ENCODE measurements at places on chromosomes 7 and 10. TPM values are rescaled to one million over a fixed set of nuclear protein-coding genes. Genes with fewer than 3 reads are reported as not detected.
A peak's percentile ranks its signal among the peaks of the same experiment; 100 is the strongest.

- H3K27ac ChIP-seq: no peak overlapping the region
- no peaks in the 10 kb centered on the region for H3K27me3 ChIP-seq
- H3K36me3 ChIP-seq: peaks cover 48% of the 10 kb centered on the region
Observed at GRCh38 chr10:110016039-110016438, 8.3 kb downstream of the ADD3 start.

DNA sequence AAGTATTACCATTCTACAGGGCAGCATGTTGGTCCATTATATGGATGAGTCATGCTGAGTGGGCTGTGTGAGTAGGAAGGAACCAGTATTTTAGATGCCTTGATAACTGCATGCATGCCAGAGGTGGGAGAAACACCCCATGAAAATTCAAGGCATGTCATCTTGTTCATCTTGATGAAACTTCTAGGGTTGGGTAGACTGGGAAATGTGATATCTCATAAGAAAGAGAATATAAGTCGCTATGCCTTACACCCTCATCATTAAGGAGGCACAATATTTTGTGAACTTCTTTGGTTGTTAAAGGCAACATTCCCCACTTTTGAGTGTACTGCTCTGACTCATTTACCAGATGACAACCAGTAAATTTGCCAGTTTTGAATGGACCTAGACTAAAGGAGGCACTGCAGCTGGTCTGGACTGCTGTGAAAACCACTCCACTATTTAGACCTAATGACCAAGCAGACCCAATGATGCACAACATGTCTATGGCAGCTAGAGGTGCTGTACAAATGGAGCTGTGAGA, 48.0 kb downstream of the ZNF365 start:
- H3K4me3 ChIP-seq: no peak overlapping the region
- no peak for DNase-seq
- no peaks in the 10 kb centered on the region for H3K36me3 ChIP-seq
- H3K27ac ChIP-seq: no peak overlapping the region

GRCh38 chr10:80659289-80659688, 121.6 kb downstream of the SH2D4B start:
- H3K4me1 ChIP-seq: no peaks in the 10 kb centered on the region
- DNase-seq: no peak
- H3K27ac ChIP-seq: no peak overlapping the region
- no peaks in the 10 kb centered on the region for H3K36me3 ChIP-seq
- peaks cover 6% of the 10 kb centered on the region for H3K27me3 ChIP-seq

DNA sequence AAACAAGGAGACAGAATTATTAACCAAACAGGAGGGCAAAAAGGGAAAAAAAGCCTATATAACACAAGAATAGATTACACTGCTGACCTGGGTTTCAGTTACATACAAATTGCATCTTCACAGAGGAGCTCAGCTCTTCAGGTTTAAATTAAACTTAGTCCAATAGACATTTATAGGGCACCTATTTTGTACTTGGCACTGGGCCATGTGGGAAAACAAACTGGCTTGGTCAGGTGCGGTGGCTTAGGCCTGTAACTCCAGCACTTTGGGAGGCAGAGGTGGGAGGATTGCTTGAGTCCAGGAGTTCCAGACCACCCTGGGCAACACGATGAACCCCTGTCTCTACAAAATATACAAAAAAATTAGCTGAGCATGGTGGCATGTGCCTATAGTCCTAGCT, 62.3 kb upstream of the CCDC6 start:
- H3K27me3 ChIP-seq: no peaks in the 10 kb centered on the region
- H3K27ac ChIP-seq: no peak overlapping the region
- no peaks in the 10 kb centered on the region for H3K4me1 ChIP-seq
- DNase-seq: no peak
- no peaks in the 10 kb centered on the region for H3K36me3 ChIP-seq

DNA sequence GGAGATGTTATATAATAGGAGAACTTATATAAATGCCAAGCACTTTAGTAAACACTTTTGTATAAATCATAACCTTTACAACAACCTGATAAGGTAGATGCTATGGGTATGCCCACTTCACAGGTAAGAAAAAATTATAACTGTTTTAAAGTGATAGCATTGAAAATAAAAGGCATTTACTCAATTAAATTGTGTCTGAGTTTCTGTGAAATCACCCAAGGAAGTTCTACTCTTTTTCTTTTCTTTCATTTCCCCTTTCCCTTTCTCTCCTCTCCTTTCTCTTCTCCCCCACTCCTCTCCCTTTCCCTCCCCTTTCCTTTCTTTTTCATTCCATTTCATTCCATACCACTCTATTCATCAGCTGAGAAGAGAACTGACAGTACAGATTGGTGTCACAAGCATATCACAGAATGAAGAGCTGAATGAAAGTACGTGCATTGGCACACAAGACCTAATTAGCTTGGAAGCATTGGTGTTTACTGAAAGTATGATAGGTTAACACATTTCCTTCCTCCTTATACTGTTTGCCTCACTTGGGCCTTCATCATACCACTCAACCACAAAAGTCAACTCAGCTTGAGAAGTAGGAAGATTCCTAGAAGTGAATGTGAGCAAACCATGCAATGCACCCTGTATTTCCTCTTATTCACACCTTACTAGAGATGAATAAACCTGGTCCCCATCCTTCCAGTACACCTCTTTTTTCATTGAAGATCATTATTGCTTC, 117.9 kb upstream of the AGR3 start:
- peaks cover 24% of the 10 kb centered on the region for H3K36me3 ChIP-seq
- peak overlapping the region; percentile 85 for H3K27ac ChIP-seq
- H3K4me1 ChIP-seq: peaks cover 23% of the 10 kb centered on the region
- peaks cover 3% of the 10 kb centered on the region for H3K27me3 ChIP-seq
- peak; percentile 33 for DNase-seq
- peak overlapping the region; percentile 66 for H3K4me3 ChIP-seq

GRCh38 chr7:112266595-112267270, 60.2 kb downstream of the ZNF277 start:
- no peak overlapping the region for H3K27ac ChIP-seq
- H3K27me3 ChIP-seq: no peaks in the 10 kb centered on the region
- DNase-seq: no peak
- H3K36me3 ChIP-seq: no peaks in the 10 kb centered on the region
- H3K4me3 ChIP-seq: no peak overlapping the region

GRCh38 chr10:125925262-125925834, 29.0 kb downstream of the FANK1 start:
- peaks cover 5% of the 10 kb centered on the region for H3K27me3 ChIP-seq
- no peak for DNase-seq
- H3K36me3 ChIP-seq: no peaks in the 10 kb centered on the region
- H3K4me3 ChIP-seq: no peak overlapping the region
- no peak overlapping the region for H3K27ac ChIP-seq
- H3K4me1 ChIP-seq: no peaks in the 10 kb centered on the region

GRCh38 chr7:55786901-55787300, 75.7 kb downstream of the SEPTIN14 start:
- no peaks in the 10 kb centered on the region for H3K27me3 ChIP-seq
- H3K4me1 ChIP-seq: no peaks in the 10 kb centered on the region
- no peak overlapping the region for H3K4me3 ChIP-seq
- H3K36me3 ChIP-seq: no peaks in the 10 kb centered on the region
- H3K27ac ChIP-seq: no peak overlapping the region
- no peak for DNase-seq

GRCh38 chr10:119796039-119796438, 70.2 kb downstream of the INPP5F start:
- DNase-seq: no peak
- H3K27ac ChIP-seq: no peak overlapping the region
- H3K36me3 ChIP-seq: peaks cover 10% of the 10 kb centered on the region
- no peaks in the 10 kb centered on the region for H3K27me3 ChIP-seq
- H3K4me3 ChIP-seq: no peak overlapping the region
- peaks cover 2% of the 10 kb centered on the region for H3K4me1 ChIP-seq

GRCh38 chr10:85719408-85719807, 647.2 kb downstream of the GRID1 start:
- no peaks in the 10 kb centered on the region for H3K4me1 ChIP-seq
- H3K4me3 ChIP-seq: no peak overlapping the region
- no peaks in the 10 kb centered on the region for H3K36me3 ChIP-seq
- H3K27ac ChIP-seq: no peak overlapping the region
- DNase-seq: no peak

GRCh38 chr7:82410461-82410860, 33.1 kb downstream of the CACNA2D1 start:
- H3K27me3 ChIP-seq: no peaks in the 10 kb centered on the region
- no peak for DNase-seq
- no peaks in the 10 kb centered on the region for H3K4me1 ChIP-seq
- H3K36me3 ChIP-seq: no peaks in the 10 kb centered on the region
- no peak overlapping the region for H3K4me3 ChIP-seq

DNA sequence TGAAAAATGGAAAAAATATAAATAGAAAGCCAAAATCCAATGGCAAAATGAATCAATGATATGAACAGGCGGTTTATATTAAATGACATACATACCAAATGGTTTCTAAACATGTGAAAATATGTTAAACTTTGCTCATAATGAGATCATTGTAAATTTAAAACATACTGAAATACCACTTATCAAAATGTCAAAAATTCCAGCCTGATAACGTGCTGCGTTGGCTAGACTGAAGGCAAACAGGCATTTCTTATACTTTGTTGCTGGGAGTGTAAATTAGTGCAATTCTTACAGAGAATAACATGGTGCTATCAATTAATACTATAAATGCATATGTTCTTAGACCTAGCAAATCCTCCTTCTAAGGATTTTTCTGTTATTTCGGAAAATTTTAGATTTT, 225.8 kb upstream of the FAM3C start:
- no peak overlapping the region for H3K4me3 ChIP-seq
- H3K27ac ChIP-seq: no peak overlapping the region
- no peak for DNase-seq
- H3K27me3 ChIP-seq: no peaks in the 10 kb centered on the region

DNA sequence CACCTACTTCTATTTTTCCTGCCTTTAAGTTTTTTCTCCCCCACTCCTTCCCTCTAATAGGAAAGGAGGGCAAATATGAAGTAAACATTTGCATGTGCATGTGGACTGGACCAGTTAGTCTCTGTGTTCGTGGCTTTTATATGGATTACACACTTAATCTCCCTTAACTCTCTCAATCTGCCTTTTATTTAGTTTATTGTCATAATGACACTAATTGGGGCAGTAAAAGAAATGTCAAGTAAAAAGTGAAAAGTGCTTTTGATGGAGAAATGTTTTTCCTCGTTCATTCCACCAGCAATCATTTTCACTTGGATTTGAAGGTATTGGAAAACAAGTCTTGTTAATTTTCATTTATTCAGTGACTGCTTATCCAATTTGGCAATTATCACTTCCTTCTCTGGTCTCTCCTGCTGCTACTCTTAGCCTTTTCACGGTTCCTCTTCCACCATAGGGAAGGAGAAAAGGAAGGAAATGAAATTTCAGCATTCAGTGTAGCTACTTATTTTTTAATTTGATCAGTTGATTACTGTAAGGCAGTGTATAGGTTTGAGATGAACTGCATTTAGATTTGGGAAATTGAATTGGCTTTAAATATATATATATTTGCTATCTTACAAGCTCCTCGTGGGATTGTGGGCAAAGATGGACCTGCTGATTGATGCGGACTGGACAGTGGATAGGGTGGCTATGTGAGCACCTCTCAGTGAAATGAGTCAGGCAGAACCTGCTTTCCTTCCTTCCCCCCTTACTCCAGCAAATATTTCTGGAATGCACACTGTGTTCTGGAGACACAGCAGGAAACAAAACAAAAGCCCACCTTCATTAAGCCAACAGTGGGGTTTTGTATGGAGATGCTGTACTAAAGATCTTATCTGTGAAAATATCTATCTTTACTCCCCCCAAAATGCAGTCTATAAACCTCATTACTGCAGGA, 77.5 kb downstream of the LRRC4 start:
- no peaks in the 10 kb centered on the region for H3K27me3 ChIP-seq
- H3K4me1 ChIP-seq: no peaks in the 10 kb centered on the region
- no peak overlapping the region for H3K4me3 ChIP-seq
- H3K27ac ChIP-seq: no peak overlapping the region

- H3K4me1 ChIP-seq: peaks cover 6% of the 10 kb centered on the region
- no peak overlapping the region for H3K27ac ChIP-seq
- DNase-seq: peak; percentile 45
Observed at GRCh38 chr7:24290004-24290641, 6.1 kb downstream of the NPY start.

DNA sequence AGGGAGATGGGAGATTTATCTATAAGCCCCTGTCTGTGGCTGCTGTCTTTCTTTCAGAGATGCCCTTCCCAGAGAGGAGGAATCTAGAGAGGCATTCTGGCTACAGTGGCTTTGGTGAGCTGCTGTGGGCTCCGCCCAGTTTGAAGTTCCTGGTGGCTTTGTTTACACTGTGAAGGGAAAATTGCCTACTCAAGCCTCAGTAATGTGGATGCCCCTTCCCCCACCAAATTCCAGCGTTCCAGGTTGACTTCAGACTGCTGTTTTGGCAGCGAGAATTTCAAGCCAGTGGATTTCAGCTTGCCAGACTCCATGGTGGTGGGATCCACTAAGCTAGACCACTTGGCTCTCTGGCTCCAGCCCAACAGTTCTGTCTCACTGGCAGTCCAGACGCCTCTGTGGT, 951.6 kb downstream of the CCSER2 start:
- H3K27ac ChIP-seq: no peak overlapping the region
- H3K27me3 ChIP-seq: no peaks in the 10 kb centered on the region
- H3K4me1 ChIP-seq: no peaks in the 10 kb centered on the region
- no peaks in the 10 kb centered on the region for H3K36me3 ChIP-seq
- no peak for DNase-seq

DNA sequence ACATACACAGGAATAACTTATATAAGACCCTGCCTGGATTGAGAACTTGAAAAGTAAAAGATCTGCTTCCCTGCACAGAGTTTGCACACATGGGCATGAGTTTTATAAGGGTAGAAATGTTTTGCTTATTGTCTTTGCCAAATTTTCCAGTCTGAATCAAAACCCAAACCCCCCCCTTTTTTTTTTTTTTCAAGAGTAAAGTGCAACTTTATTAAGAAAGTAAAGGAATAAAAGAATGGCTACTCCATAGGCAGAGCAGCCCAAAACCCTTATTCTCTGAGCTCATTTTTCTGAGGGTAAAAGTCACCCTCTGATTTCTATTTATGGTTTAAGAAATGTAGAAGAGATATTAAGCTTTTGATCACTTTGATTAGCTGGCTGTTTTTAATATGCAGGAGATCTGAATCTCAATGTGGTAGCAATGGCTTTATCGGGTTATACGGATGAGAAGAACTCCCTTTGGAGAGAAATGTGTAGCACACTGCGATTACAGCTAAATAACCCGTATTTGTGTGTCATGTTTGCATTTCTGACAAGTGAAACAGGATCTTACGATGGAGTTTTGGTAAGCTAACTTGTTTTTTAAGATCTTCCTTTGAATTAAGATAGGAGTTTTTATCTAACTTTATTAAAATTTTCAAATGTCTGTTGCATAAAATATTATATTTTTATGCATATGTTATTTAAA, 18.7 kb downstream of the MIOS start:
- no peak overlapping the region for H3K4me3 ChIP-seq
- H3K27me3 ChIP-seq: no peaks in the 10 kb centered on the region
- no peak overlapping the region for H3K27ac ChIP-seq
- DNase-seq: no peak

GRCh38 chr10:44618910-44619309, 234.0 kb upstream of the CXCL12 start:
- no peaks in the 10 kb centered on the region for H3K36me3 ChIP-seq
- H3K27me3 ChIP-seq: no peaks in the 10 kb centered on the region
- no peaks in the 10 kb centered on the region for H3K4me1 ChIP-seq
- H3K27ac ChIP-seq: no peak overlapping the region
- no peak for DNase-seq
- no peak overlapping the region for H3K4me3 ChIP-seq

The HTR5A gene
- not detected for total RNA-seq

The PALD1 gene
- 0.15 TPM for total RNA-seq

The CFAP69 gene
- not detected for total RNA-seq

The ERVW-1 gene
- not detected for total RNA-seq

The C7orf33 gene
- not detected for total RNA-seq

The MYPN gene
- total RNA-seq: not detected

The STYXL1 gene
- total RNA-seq: 37.3 TPM

The IDI2 gene
- not detected for total RNA-seq

The NME8 gene
- total RNA-seq: not detected

The BLNK gene
- total RNA-seq: not detected

The ZNF853 gene
- total RNA-seq: 0.18 TPM

The ANLN gene
- total RNA-seq: 65.1 TPM

The PRSS1 gene
- total RNA-seq: not detected
